ENCODE measurements at places on chromosomes 7 and 10.

GRCh38 chr10:98067165-98067564 is 36.7 kb upstream of the CRTAC1 start:
- DNase-seq = no peak

GRCh38 chr10:105206616-105207015 is 565.5 kb downstream of the SORCS3 start:
- DNase-seq = no peak

DNA sequence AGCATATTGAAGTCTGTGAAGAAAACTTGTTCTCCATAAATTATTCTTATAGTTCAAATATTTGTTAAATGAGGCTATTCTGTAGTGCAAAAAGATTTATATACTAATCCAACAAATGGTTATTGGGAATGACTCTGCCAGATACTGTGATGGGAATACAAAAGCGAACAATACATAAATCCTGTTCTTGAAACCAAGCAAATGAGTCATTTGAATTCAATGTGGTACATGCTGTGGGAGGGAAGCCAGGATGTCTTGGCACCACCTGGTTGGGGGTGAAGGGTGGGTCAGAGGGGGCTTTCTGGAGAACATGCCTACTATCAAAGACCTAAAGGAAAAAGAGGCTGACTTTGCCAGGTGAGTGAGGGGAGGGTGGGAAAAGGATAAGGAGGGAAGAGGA is 594.2 kb downstream of the CALN1 start:
- DNase-seq = no peak

- DNase-seq = no peak
Observed at GRCh38 chr7:75872073-75872782, 6.6 kb upstream of the RHBDD2 start.

DNA sequence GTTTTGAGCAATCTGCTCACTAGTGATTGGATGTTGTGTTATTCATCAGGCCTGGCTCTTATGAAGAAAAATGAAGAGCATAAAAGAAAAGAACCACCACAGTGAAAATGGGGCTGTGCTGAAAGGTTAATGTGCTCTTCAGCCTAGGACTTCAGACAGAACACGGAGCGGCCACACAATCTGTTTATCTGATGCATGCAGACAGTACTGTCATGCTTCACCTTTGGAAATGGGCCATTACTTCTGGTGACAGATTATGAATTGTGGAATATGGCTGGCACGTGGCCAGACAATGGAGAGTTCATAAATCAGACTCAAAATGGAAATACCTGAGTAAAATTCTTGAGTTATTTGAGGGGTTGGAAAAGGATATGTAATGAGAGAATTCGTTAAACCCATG is 86.0 kb upstream of the NOBOX start:
- no peak for DNase-seq

- no peak for DNase-seq
Observed at GRCh38 chr7:151883857-151884256, 6.9 kb upstream of the PRKAG2 start.

DNA sequence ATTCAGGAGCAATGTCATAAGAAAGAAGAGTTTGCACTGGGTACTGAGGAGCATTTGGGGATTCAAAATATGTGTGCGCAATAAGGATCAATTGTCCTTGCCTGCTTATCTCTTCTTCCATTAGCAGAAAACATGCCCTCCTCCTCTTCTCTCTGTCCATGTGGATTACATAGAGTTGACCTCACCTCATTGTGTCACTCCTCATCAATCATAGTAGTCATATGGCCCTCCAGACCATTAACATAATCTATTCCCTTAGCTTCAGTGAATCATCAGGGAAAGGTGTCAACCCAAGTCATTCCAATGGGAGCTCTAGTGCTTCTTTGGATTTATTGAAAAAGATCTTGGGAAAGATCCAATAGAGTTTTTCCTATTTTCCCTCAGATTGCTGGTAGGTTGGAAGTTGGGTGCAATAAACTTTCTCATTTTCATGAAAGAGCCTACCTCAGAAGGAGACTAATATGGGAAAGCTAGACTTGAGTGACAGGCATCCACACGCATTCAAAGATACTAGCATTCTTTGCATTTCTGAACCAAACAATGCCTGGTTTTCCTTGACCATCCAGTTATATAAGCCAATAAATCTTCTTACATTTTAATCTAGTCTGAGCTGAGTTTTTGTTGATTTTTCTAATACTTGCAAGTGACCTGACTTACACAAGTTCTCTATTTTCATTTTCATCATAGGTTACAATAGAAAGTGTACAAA is 71.5 kb upstream of the FAM13C start:
- no peak for DNase-seq
